Colonic mucosa (tissue), 4 donors: ENCODE measurements at places on chromosomes 11 and 22. TPM values are rescaled to one million over a fixed set of nuclear protein-coding genes. Genes with fewer than 3 reads are reported as not detected.

The SESN3 gene
- total RNA-seq = 21.2 TPM

The DMC1 gene
- total RNA-seq = 3.0 TPM

The TECTA gene
- 0.16 TPM for total RNA-seq

The IGSF9B gene
- 5.0 TPM for total RNA-seq

DNA sequence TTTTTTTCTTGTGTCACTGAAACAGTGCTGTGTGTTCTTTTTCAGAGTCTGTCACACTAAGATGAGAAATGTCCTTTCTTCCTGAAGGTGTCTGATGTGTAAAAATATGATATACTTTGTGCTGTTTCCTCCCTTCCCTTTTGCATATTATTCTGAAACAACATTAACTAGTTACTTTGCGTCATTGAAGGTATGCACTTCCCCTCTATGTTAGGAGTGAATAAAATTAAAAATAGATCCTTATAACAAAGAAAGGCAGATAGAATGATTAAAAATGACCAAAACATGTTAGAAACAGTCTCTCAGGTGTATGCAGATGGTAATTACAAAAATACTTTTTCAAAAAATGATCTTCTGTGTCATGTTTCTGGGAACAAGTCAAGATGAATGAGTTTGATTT lies 1.6 kb upstream of the RAB30 start:
- DNase-seq = no peak

DNA sequence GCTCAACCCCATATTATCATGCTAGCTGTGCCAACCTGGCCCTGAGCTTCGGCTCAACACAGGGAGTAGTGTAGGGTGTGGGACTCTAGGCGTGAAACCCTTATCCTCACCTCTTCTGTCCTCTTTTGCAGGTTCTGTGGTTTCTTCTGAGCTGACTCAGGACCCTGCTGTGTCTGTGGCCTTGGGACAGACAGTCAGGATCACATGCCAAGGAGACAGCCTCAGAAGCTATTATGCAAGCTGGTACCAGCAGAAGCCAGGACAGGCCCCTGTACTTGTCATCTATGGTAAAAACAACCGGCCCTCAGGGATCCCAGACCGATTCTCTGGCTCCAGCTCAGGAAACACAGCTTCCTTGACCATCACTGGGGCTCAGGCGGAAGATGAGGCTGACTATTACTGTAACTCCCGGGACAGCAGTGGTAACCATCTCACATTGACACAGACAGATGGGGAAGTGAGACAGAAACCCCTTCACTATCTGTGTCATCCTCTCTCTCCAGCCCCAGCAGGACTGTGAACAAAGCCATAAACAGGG lies 76.4 kb downstream of the GGTLC2 start:
- DNase-seq = no peak

DNA sequence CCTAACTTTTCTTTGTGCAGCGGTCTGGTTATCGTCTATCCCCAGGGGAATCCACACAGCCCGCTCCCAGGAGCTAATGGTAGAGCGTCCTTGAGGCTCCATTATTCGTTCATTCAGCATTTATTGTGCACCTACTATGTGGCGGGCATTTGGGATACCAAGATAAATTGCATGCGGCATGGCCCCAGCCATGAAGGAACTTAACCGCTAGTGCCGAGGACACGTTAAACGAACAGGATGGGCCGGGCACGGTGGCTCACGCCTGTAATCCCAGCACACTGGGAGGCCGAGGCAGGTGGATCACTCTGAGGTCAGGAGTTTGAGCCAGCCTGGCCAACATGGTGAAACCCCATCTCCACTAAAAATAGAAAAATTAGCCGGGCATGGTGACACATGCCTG lies 11.2 kb downstream of the TMEM121B start:
- no peak for DNase-seq

- no peak for DNase-seq
Measured at GRCh38 chr22:43731988-43732387, 80.1 kb downstream of the EFCAB6 start.

DNA sequence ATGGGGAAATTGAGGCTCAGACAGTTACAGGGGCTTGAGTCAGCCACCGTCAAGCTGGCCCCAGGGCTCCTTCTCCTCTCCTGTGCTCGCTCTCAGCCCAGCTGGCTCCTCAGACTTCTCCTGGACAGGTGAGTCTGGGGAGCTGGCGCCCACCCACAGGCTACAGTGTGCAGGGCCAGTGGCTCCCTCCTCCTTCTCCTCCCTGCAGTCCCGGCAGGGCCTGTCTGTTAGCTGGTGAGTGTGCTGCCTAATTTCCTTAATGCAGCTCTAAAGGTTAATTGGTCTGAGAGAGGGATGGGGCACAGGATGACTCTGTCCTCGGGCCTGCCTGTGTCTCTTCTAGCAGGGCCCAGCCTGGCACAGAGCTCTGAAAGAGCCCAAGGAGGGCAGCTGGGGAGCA lies 31.7 kb downstream of the LMO1 start:
- no peak for DNase-seq

GRCh38 chr22:49925525-49926128 lies 7.2 kb downstream of the CRELD2 start:
- DNase-seq = no peak

DNA sequence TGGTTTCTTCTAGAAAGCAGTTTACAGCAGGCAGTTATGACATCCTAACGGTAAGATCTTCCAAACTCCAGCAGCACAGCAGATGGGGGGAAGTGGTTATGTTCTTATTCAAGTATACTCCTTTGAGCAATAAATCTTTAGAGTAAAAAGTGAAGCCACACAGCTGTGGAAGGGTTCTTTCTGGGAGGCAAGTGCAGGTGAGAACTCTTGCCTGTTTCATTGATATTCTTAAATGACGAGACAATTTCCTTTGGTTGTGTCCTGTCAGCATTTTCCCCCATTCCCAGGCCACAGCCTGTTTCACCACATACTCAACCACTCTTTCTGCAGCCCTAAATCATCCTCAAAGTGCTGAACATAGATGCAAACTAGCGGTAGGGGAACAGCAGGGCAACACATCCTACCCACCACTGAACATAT lies 207.3 kb upstream of the MTNR1B start:
- DNase-seq = no peak

GRCh38 chr11:115869780-115870431 lies 365.7 kb upstream of the CADM1 start:
- DNase-seq = no peak

- no peak for DNase-seq
Measured at GRCh38 chr22:48826546-48826945, 1001.1 kb downstream of the BRD1 start.

DNA sequence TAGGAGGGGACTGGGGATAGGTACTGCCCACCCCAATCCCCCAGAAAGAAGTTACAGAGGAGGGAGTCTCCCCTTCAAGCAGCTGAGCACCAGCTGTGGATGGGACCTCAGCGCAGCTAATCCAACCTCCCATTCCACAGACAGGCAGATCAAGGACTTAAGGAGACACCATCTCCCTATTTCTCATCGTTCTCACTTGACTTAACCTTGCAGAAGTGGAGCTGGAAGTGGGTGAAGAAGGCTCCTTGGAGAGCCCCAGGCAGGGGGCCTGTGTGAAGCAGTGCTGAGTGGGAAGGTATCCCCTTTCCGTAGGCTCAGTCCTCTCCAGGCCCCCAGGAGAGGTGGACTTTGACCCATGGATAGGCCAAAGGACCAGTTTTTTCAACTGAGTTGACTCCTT lies 27.3 kb downstream of the USP35 start:
- no peak for DNase-seq

- no peak for DNase-seq
Measured at GRCh38 chr22:42397332-42398249, 34.6 kb downstream of the NFAM1 start.

GRCh38 chr11:120146413-120147093 lies 8.6 kb upstream of the TRIM29 start:
- no peak for DNase-seq

GRCh38 chr22:35568751-35569739 lies 28.4 kb downstream of the RASD2 start:
- DNase-seq = no peak
